ENCODE measurements at places on chromosomes 2 and 18.

DNA sequence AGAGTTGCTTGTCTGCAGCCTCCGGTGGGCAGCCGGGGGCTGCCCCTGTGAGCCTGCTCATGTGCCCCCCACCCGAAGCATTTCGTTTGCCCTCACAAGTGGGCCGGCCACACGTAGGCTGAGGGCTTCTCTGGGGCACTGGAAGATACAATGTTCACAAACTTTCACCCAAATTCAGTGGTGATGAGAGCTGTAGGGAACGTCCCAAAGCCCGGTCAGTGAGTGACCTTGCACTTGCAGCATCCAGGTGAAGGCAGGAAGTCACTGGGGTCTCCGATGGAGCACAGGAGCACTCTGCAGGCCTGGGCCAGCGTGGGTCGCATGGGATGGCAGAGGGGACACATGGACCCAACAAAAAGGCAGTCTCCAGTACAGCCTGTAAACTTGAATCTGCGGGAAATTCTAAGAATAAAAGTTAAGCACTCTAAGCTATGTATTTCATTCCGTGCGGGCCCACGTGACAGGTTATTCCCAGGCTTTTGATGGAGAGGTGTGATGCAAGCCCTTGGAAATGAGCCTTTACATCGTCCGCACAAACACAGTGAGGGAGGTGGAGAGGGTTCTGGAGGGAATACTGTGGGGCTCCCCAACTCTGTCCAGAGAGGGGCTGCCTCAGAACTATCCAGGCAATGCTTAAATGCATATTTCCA, 42.5 kb downstream of the CNGA3 start:
- no peak for DNase-seq

DNA sequence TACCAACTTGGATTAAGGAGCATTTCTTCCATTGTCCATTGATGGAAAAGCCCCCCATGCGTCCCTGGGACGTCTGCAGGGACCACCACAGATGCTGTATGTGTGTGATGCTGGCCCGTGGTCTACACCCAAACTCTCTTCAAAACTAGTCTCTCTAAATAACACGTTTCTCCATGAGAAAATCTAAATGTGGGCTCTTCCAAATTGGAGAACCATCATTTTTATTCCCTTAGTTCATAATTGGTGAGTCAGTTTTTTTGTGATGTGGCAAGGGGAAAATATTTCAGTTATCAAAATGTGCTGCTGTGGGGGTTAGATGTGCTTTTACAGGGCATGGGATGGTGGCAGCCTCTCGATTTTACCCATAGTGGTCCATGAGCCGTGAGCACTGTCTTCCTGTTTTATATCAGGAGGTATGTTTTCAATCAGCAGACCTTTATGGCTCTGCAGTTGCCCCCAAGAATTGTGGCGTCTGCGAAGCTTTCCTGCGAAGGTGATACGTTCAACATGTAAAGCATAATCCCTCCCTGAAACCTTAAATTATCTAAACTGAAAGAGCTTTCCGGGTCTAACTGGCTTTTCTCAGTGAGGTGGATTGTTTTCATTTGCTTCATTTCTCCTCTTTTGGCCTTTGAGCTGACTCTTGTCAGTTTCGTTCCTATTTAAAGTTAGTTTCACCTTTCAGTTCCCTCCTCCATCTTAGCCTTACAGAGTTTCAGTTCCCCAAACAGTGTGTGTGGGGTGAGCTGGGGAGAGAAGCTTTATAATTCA, 78.4 kb downstream of the SETBP1 start:
- DNase-seq = no peak

- no peak for DNase-seq
These were observed 5.3 kb downstream of the NT5C1B start for GRCh38 chr2:18583905-18584607.

DNA sequence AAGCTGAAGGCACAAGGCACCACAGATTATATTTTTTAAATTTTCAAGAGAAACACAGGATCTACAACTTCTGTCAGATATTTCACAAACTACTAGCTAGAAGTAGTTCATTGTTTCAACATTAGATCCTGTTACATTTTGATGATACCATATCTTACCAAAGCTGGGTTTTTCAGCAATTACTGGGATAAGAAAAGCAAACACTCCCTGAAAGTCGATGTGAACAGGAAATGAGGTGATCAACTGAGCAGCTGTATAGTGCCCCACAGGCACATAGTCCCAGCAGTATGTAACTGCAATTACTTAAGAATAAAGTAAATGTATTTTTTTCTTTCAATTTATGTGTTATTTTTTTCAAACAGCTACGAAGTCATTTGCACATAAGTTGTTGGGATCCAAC, 103.5 kb downstream of the DNER start:
- DNase-seq = no peak

DNA sequence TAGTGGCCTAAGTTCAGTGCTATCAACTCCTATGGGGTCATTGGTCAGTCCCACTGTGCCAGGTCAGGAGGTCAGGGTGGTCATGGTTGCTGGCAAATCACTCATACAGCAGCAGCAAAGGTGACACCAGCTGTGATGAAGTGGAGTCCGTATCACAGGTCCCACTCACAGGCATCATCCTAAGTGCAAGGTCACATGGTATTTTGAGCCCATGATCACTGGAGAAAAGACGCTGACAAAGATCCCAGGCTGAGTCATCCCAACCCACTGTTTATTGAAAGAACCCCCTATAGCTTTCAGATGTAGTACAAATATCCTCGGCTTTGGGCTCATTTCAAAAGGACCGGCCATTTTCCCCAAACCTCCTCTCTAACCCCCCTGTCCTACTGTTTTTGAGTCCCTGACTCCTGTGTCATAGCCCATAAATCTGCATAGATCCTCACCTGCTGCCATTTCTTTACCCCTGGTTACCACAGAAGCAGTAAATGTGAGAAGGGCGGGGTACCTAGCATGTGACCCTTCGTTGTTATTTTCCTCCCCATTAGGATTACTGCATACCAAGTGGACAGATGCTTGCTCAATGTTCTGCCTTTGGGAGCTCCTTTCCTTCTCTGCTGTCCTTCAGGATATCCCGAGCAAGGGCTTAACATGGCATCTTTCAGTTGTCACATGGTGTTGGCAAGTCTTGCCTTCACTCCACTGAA, 107.7 kb downstream of the COL6A3 start:
- no peak for DNase-seq

DNA sequence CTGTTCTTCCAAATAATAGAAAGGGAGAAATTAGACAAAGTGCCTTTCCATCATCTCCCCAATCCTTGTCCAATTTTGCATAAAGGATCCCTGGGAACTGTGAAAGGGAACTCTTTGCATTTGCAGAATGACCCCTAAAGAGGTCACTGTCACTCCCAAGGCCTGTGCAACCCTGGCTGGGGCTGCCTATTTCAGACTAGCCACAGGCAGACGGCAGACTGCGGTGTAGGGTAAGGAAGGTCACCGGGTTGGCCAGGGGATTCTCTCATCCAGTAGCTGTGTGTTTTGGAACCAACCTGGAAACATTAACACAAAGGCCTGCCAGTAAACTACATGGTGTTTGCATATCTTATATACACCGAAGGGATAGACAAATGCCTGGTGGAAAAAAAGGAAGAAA, 818.7 kb downstream of the BCL11A start:
- DNase-seq = no peak

DNA sequence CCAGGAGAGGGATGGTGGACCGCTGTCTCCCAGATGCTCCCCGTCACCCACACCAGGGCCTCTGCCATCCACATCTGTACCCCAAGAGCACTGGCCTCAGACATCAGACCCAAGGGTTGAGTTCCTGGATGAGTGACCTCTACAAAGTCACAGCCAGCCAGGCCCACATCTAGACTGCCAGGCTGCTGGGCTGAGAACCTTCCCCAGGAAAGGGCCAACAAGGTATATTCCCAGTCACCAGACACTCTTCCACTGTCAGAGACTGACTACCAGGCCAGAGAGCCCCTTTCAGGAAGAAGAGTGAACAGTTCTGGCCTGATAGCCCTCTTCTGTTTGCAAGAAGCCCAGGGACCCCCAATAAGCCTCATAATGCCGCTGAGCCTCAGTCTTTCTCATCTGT, 44.3 kb downstream of the C1QL2 start:
- DNase-seq = peak; percentile 36

- DNase-seq = no peak
These were observed 23.3 kb downstream of the CHST10 start for GRCh38 chr2:100394111-100394641.

DNA sequence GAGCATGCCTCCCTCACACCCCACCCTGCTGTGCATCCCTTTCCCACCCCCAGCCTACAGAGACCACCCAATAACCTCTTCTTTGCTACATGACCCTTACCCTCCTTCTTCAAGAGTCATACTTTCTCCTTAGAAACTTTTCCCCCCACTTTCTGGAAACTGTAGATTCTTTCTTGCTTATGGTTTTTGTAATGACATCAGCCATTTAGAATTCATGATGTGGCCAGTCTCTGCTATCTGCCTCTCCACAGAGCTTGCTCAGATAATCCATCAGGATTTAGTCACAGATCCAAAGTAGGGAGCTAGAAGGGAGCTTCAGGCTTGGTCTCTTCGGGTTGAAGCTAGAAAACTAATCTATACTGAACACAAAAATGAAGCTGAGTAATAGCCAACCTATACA, 36.5 kb downstream of the GALM start:
- no peak for DNase-seq

DNA sequence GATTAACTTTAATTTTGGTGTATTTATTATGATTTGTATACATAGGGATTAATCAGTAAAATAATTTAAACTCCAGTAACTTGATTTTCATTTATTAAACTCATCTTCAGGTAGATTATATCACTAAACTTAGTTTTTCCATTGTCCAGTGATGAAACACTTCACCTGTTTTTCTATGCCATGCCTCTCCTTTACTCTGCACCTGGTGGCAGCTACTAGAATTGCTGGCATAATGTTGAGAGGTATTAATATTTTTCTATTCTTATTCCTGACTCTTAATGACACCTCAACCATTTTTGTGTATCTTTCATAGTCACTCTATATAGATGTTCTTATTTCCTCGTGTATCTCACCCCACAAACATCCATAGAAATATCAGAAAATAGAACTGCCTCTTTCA, 940.3 kb upstream of the CRIM1 start:
- DNase-seq = no peak

DNA sequence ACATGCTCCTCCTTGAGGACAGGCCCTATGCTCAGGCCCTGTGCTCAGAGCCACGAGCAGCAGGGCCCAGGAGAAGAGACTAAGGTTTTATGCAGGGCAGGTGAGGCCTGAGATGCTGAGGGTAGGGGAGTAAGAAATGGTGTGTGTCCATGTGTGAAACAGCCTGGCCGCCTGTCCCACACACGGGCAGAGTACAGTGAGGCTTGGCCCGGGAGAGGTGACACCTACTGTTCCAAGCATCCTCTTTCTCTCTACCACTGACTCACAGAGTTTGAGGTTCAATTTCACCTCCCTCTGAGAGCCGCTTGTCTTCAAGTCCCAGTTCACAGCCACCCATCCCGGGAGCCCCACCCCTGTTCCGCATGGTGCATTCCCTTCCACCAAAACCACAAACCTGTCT, 54.1 kb downstream of the ADNP2 start:
- no peak for DNase-seq

- DNase-seq = no peak
These were observed 22.0 kb upstream of the RTTN start for GRCh38 chr18:70227438-70227837.

GRCh38 chr2:221443645-221444044, 128.5 kb downstream of the EPHA4 start:
- DNase-seq = no peak

DNA sequence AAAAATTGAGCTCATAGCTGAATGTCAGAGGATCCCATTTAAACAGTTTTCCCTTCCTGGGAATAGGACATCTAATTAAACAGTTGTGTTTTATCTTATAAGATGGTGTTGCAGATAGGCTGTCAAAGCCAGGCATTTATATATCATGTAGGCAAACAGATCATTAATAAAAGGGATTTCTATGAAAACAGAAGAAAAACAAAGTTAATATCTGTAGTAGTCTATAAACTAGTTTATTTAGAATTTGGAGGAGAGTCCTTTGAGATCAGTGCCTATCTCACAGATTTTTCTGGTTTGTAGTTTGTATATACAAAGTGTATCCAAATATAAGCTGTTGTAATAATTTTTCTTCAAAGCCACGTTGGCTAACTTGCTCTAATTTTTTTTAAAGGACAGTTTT, 1738.2 kb upstream of the PIK3C3 start:
- no peak for DNase-seq

DNA sequence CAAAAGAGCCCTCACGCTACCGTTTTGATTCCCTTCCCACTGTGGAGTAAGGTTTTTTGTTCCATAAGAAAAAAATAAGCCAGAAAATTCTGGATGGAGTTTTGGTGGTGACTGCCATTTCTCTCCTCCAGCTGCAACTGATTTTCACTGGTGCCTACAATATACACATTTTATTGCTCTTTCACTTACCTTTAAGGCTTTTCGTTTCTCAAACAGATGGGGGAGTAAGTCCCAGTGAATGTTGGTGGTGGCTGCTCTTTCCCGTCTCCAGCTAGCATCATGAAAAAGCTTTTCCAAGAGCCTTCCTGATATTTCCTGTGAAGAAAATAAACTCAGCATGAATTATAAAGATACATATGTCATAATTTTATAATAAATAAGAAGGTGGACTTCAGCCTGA, 932.5 kb upstream of the PIK3C3 start:
- DNase-seq = no peak

- no peak for DNase-seq
These were observed at the start of gene FSHR for GRCh38 chr2:49154140-49154539. Gene FSHR, minus strand, starts transcription at chr2:49154515. Its CDS starts 98 bp downstream, at chr2:49154417.

- peak; percentile 82 for DNase-seq
These were observed 55.9 kb upstream of the CTLA4 start for GRCh38 chr2:203811491-203812221.

DNA sequence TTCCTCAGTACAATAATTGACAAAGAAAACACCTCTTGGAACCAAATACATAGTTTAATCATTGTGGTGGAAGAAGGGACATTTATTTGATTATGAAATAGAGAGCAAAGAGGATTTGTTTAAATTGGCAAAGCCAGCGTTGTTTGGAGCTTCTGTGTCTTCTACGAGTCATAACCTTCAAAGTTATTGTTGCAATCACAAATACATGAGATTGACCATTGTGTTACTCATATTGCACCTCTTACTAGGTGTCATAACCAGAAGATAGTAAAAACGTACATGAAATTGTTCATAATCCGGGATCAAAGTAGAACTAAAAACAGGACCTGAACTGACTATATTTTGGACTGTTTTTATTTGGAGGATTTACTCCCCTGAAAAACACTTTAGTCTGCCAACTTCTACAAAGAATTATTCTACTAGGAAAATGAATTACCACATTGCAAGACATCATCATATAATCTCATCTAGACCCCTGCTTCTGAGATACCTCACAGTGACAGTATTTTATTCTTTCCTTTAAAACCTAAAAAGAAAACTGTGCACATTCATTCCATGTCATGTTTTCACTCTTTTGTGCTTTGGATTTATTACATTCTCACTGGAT, 151.7 kb upstream of the KLF7 start:
- no peak for DNase-seq

GRCh38 chr2:241136661-241137260, 12.5 kb downstream of the PASK start:
- DNase-seq = peak; percentile 52

All from sigmoid colon (tissue), 7 donors.